ENCODE measurements at places on chromosomes 2 and 18. TPM values are rescaled to one million over a fixed set of nuclear protein-coding genes. Genes with fewer than 3 reads are reported as not detected.

Gene MAP4K4
- total RNA-seq: 157 TPM

Gene EIPR1
- total RNA-seq: 24.8 TPM

Gene TOGARAM2
- under 0.01 TPM for total RNA-seq

Gene CHRNG
- total RNA-seq: not detected
